ENCODE measurements at places on chromosomes 7 and 10.

- no peak for DNase-seq
Observed at GRCh38 chr7:88310956-88311674, 4.4 kb upstream of the STEAP4 start.

DNA sequence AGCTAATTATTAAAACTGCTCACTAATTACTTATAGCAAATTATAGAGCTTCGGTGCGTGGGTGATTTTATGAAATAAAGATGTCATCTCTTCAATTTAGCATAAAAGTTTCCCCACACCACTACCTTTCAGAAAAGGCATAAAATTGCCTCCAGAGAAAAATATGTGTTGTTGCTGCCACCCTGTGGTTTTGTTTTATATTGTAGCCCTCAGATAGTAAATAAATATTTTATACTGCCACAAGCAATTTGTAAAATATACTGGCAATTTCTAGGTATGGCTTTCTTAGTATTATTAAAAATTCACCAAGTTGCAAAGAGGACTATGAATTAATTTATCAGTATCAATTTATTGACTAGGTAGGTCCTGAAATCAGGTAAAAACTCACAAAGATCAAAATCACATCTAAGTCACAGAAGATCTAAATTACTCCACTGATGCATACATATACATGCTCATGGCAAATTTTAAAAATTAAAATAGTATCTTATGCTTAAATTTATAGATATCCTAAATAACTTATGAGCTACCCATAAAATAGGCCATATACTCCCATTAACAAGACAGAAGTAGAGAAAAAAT lies 26.5 kb downstream of the ASNS start:
- peak; percentile 55 for DNase-seq

DNA sequence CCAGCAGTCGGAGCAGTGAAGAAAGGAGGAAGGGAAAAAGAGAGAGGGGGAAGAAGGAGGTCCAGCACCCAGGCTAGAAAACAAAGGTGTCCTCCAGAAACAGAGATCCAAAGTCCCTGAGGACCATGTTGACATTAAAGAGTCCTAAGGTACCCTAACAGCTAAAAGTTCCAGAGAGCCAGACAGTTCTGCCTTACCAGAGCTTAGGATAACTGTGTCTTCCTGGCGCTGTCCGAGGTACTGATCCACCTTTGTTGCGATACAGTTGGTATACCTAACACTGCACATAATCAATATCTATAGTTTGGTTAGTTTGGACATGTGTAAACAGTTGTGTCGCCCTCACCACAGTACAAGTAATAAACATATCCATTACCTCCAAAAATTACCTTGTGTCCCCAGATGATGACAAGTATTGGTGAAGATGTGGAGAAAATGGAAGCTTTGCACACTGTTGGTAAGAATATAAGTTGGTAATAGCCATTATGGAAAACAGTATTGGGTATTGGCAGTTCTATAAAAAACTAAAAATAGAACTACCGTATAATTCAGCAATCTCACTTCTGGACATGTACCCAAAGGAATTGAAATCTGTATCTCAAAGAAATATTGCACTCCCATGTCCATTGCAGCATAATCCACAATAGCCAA lies 59.8 kb downstream of the GRID1 start:
- DNase-seq = no peak

DNA sequence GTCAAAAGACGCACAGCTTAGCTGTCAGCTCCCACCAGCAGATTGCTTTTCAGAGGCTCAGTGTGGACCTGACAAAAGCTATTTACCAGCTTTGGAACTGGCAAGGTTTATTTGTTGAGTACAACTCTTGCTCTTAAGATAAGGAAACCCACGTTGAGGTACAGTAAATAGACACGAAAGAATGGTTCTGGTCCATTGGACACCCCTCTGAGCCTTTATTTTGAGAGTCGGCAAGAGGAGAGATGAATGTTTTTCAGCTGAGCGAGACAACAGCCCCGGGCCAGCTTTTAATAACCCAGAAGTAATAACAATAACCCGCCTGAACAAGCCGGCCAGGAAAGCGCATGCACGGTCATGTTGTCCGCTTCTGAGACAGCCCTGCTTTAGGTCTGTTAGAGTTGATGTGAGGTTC lies 49.0 kb downstream of the WNT2 start:
- DNase-seq = no peak

DNA sequence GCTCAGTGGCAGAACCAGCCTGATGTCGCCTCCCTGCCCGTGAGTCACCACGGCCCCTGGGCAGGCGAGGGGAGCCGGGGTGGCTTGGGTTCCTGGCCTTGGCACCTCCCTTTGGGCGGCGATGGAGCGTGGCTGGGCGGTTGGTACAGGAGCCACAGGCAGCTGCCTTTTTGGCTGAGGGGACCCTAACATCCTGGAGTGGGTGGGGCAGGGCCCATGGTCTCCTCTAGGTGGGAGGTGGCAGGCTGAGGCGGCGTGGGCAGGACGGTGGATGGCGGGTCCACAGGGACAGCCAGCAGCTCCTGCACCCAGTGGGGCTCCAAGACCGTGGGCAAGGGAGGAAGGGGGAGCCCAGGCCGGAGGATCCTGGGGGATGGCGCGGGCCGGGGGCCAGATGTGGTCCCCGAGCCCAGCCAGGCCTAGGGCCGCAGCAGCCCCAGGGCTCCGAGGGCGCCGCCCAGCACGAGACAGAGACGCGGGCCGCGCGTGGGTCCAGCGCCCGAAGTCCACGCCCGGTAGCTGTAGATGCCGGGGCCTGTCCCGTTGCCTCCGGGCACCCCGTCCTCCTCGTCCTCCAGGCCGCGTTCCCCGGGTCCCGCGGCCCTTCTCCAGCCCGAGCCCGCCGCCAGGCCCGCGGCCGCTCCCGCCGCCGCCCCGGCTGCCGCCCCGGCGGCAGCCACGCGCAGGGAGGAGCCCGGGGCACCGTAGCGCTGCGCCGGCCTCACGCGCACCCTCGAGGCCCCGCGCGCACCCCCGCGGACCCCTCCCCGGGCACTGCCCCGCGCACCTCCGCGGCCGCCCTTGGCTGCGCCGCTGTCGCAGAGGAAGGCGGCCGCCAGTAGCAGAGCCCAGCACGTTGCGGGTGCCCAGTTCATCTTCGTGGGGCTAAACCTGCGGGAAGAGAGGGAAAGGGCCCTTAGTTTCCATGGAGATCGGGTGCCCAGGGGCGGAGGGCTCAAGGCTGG lies 1.3 kb downstream of the SPRN start:
- DNase-seq = no peak

DNA sequence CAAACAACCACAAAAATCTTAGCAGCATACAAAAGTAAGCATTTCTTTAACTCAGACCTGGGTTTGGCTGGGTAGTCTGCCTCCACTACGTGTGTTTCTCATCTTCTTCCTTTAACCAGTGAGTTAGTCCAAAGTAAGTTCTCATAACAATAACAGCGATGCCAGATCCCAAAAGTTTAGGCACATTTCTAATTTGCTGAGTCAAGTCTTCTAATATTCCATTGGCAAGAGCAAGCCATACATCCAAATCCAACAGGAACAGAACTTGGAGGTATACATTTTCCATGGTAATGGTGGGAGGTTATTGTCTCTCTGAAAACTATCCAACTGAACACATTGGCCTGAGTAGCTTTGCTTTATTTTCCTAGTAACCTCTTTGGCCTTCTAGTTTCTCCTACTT lies 115.7 kb upstream of the CNTNAP2 start:
- DNase-seq = no peak
